ENCODE measurements at places on chromosomes 2 and 18. TPM values are rescaled to one million over a fixed set of nuclear protein-coding genes. Genes with fewer than 3 reads are reported as not detected.

Gene RUFY4
- polyA plus RNA-seq = 0.08 TPM

Gene ARL4C
- 1.8 TPM for polyA plus RNA-seq

- no peak for DNase-seq
Measured at GRCh38 chr2:16181062-16181740, 240.9 kb downstream of the MYCN start.

DNA sequence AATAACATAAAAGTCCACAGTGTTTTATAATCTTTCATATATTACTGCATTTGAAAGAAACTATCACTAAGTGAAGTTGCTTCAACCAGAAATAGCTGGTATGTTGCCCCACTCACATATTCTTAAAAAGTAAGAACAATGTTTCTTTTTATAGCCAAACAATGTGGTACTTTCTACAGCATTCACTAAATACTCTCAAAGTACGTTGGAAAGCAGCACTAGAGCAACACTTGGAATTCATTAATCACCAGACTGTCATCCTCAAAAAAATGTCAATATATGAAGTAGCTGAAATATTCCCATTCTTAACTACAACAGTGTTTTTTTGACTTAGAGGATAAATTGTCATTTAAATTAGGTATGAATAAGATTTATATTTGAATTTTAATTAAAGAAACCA lies 32.8 kb downstream of the COBLL1 start:
- no peak for DNase-seq

DNA sequence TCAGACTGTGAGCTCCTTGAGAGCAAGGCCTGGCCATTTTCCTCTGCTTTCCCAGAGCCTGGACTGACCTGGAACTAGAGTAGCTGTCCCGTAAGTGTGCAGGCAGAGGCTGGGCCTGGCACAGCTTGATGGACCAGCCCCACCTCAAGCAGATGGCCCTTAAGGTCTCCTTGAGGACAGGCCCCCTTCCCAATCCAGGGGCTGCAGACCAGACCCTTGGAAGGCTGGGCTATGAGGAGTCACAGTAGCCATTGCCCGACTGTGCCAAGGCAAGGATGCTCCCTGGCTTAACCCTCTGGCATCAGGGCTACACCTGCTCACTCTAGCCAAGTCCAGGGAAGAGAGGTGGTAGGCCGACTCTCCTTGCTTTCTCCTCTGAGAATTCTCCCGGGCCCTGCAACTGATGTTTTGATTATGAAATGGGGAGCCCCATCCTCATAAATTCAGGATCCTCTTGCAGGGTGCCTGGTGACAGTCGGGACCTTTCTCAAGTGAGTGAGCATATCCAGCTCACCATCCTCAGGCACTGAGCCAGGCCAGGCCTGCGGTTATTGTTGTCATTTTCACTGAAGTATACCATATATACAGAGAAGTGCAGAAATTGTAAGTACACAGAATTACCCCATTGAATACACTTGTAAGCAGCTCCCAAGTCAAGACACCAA lies 51.7 kb downstream of the DPYSL5 start:
- DNase-seq = no peak

GRCh38 chr18:58097121-58097906 lies 53.3 kb downstream of the NEDD4L start:
- no peak for DNase-seq

- DNase-seq = no peak
Measured at GRCh38 chr2:70936979-70937811, 1.5 kb downstream of the ATP6V1B1 start.

GRCh38 chr2:117771969-117772630 lies 42.4 kb upstream of the DDX18 start:
- DNase-seq = no peak

Gene FAM110C
- 4.8 TPM for polyA plus RNA-seq

- DNase-seq = no peak
Measured at GRCh38 chr2:150548527-150548926, 61.1 kb upstream of the RND3 start.

- DNase-seq = no peak
Measured at GRCh38 chr2:158507679-158508078, 50.9 kb downstream of the PKP4 start.

- no peak for DNase-seq
Measured at GRCh38 chr2:43149482-43150107, 76.8 kb downstream of the ZFP36L2 start.

Gene NEB
- polyA plus RNA-seq = 0.37 TPM

Gene CRYGD
- polyA plus RNA-seq = not detected

DNA sequence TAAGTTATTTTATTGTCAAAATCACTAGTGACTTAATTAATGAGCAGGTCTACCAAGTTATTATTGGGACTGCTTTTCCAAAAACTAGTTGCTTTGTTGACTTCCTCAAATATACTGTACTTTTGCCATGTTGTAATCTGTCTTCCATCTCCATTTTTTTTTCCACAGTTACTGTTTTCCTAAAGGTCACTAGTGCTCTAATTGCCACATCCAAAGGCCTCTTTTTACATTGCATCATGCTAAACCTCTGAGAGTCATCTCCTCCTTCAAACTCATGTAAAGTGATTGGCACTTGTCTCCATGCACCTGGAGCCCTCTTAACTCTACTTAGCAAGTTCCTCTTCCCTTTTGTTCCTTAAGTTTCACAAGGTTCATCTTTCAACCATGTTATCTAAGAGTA lies 11.8 kb downstream of the PMAIP1 start:
- DNase-seq = no peak

DNA sequence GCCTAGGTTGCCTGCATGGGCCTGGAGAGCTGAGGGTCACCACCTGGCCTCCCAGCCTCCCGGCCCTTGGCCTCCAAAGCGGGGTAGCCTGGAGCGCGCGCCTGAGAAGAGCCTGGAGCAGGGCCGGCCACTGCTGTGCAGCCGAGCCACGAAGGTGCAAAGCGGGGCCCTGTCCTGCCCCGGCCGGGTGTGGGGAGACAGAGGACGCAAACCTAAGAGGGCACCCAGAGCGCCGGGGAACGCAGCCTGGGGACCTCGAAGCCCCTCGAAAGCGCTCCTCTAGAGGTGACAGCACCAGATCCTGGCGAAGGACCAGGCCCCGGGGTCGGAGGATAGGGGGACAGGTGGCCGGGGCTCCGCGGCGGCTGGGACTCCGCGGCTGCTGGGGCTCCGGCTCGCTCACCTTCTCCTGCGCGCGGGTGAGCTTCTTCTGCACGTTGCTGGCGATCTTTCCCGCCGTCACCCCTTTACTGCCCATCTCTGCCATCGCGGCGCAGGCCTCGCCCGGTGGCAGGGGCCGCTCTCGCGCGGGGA lies 430 bp downstream of the BIN1 start:
- DNase-seq = no peak

Gene MFSD2B
- polyA plus RNA-seq = 0.02 TPM

GRCh38 chr2:24203029-24203786 lies 28.4 kb downstream of the FAM228A start:
- DNase-seq = no peak

DNA sequence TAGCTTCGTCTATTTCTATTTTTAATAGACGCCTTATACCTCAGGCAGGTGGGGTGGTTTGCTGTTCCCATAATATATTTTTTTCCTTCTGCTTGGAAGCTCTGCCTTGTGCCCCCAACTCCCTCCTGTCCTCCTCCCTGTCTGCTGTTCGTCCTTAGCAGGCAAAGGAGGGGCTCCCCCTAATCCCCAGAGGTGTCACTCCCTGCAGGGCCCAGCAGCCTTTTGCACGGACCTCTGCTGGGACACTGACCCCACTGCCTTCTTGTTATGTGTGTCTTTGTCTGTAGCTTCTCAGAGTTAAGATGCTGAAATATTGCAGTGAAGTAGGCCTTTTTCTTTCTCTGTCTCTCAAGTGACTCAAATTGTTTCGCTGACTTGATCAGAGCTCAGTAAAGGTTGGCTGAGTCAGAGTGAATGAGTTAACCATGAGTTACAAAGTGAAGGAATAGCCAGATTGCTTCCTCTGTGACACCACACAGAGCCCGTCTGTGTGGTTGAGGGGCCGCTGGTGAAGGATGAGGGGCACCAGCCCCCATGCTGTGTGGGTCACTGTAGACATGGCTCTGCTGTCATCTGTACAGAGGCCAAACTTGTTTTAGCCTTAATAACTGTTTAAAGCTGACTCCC lies 47.7 kb downstream of the PRKCE start:
- no peak for DNase-seq

DNA sequence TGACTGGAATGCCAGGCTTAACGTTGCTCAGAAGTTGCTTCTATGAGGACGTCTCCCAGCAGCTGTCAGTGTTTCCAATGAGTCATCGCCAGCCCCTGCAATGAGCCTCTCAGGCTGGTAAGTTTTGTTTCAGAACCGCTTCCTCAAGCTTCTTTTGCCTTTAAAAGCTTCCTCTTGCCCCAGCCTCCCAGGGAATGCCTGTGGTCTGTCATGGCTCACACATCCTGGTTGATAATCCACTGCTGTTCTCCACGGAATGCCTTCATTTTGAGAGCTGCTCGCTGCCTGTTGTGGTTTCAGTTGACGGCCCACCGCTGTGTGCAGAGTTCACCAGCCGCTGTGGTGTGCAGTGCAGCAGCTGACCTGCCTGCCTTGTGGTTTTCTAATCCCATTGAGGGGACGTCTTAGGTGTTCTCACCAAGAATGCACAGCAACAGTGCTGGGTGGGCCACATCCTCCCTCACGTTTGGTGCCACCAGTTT lies 96.4 kb downstream of the RTP5 start:
- no peak for DNase-seq

DNA sequence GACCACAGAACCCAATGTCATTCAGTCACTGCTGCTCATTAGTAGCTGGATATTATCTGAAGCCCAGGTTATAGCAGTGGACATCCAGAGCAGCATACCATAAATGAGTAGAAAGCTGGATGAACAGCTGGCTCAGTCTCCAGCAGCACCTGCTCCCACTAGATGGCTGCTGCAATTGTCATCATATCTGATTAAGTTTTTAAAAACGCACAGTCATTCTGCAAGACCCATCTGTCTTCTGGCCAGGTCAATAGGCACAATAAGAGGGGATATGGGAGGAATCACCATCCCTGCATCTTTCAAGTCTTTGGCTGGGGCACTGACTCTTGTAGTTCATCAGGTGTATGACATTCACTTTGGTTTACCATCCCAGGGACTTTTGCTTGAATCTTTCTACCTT lies 55.1 kb upstream of the XDH start:
- no peak for DNase-seq

Gene TCF23
- polyA plus RNA-seq = not detected

DNA sequence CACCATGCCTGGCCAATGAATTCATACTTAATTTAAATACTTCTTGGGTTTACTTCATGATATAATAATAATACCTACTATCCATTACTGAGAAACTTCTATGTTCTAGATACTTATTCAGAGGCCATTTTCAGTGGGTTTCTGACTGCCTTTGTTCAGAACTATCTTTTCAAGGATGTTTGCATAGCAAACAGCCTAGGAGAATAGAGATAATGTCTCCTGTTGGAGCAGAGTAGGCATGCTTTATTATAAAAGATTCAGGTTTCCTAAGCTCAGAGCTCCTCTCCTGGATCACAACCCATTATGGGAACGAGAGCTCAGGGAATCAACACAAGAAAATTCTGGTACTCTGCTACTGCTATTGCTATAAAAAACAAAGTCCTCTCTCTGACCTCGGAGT lies 11.1 kb downstream of the FASTKD1 start:
- no peak for DNase-seq

DNA sequence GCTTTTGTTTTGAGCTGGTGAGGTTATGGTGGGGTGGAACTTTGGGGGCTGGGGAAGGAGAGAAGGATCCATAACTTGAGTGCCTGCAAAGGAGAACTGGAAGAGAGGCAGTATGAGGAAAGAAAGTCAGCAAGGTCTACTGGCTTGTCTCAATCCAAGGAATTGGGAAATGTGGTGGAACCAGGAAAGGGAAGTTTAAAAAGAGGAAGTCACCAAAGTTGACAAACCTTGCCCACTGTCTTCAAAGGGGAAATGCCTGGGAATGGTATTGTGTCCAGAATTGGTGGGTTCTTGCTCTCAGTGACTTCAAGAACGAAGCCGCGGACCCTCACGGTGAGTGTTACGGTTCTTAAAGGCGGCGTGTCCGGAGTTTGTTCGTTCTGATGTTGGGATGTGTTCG lies 304.1 kb upstream of the FAM98A start:
- no peak for DNase-seq

DNA sequence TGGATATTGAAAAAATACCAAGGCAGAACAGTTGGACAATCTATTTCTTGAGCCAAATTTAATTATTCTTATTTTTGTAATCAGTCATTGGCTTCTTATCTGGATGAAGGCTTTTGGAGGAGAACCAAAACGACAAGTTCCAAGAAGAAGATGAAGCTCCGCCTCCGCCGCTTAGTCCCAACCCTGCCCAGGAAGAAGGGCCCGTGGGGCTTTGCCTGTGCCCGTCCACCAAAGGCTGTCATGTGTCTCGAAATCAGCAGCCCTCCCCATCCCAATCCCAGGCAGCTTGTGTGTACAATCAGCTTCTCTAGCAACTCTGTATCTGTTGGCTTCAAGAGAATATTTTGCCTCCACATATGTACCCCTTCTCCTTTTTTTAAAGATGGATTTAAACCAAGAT lies 24.6 kb downstream of the PTRHD1 start:
- no peak for DNase-seq

Gene YIPF4
- 11.6 TPM for polyA plus RNA-seq

Gene FZD7
- polyA plus RNA-seq = 0.21 TPM

Gene ST3GAL5
- polyA plus RNA-seq = 11.7 TPM

Gene OTOS
- not detected for polyA plus RNA-seq

DNA sequence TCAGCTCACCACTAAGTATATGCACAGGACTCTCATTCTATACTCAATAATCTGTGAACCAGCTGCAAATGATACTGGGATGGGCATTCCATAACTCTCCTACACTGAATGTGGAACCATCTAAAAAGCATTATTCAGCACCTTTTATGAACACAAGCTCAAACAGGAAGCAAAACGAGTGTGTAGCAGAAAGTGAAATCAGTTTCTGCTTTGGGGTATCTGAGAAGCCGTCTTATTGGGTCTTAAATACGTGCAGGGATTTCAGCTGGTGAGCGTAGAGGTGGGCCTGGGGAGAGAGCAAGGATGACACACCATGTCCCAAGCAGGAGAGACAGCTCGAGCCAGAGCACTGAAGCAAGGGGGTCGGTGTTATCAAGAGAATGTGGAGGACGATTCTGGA lies 120.0 kb upstream of the TTN start:
- DNase-seq = no peak

Gene HYCC2
- 1.5 TPM for polyA plus RNA-seq

DNA sequence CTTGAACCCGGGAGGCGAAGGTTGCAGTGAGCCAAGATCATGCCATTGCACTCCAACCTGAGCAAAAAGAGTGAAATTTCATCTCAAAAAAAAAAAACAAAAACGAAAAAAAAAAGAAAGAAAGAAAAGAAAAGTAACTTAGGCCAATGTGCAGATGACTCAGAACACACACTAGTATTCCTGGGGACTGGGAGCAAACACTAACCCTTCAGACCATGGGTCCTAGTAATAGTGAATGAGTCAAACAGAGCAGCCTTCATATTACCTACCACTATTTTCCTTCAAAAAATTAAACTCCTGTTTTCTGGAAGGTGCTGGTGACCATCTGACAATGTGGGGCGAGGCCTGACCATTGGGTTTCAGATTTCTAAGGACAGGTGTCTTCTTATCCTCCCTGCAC lies 253.4 kb downstream of the PIEZO2 start:
- no peak for DNase-seq

GRCh38 chr2:199997296-199997695 lies 41.9 kb downstream of the MAIP1 start:
- no peak for DNase-seq

Gene KIF5C
- 0.14 TPM for polyA plus RNA-seq

Measured in liver (tissue), 10 donors.